ENCODE measurements at places on chromosomes 2 and 18. TPM values are rescaled to one million over a fixed set of nuclear protein-coding genes. Genes with fewer than 3 reads are reported as not detected.

DNA sequence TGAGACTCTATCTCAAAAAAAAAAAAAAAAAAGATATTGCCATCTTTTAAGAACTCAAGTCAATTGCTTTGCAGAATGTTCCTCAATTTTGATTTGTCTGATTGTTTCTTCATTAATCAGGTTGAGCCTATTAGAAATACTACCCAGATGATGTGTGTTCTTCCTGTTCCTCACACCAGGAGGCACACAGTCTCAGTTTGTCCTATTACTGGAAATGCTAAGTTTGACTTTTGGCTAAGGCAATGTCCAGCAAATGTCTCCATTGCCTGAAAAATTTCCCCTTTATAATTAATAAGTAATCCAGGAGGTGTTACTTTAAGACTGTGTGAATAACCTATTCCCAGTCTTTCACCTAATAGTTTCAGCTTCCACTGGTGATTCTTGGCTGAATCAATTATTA, 28.4 kb downstream of the BOLA3 start:
- H3K4me1 ChIP-seq, result peaks cover 9% of the 10 kb centered on the region
- H3K27me3 ChIP-seq, result peaks cover 12% of the 10 kb centered on the region
- H3K36me3 ChIP-seq, result peaks cover 8% of the 10 kb centered on the region
- no peak overlapping the region for H3K27ac ChIP-seq

GRCh38 chr2:10003206-10004125, 39.9 kb upstream of the KLF11 start:
- no peak overlapping the region for H3K4me3 ChIP-seq
- H3K27ac ChIP-seq, result no peak overlapping the region
- H3K4me1 ChIP-seq, result no peaks in the 10 kb centered on the region
- no peaks in the 10 kb centered on the region for H3K27me3 ChIP-seq

MAT2A gene
- 481 TPM for total RNA-seq

GRCh38 chr18:45127405-45127804, 446.7 kb downstream of the SETBP1 start:
- no peak for DNase-seq
- no peak overlapping the region for H3K4me3 ChIP-seq
- no peaks in the 10 kb centered on the region for H3K36me3 ChIP-seq

DNA sequence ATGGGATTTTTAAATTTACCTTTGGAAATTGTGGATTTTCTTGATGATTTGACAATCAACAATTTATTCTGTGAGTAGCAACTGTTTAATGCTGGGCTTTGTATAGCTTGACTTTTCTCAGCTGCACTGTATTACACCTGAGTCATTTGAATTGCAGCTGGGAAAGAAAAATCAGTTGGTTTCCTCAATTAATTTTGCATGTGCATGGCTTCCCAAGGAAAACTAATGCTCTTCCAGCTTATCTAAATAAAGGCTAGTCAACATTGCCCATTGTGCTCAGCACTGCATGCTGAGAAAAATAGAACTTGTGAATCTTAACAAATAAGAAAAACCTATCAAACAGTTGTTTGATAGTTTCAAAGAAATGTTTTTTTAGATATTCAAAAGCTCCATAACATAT, 268.3 kb upstream of the CDH20 start:
- H3K4me3 ChIP-seq, result no peak overlapping the region
- H3K27ac ChIP-seq, result no peak overlapping the region
- no peak for DNase-seq
- H3K36me3 ChIP-seq, result no peaks in the 10 kb centered on the region
- no peaks in the 10 kb centered on the region for H3K27me3 ChIP-seq
- H3K4me1 ChIP-seq, result no peaks in the 10 kb centered on the region

CYS1 gene
- total RNA-seq, result 0.24 TPM

- no peaks in the 10 kb centered on the region for H3K27me3 ChIP-seq
- no peak for DNase-seq
- H3K4me3 ChIP-seq, result no peak overlapping the region
- peaks cover 68% of the 10 kb centered on the region for H3K36me3 ChIP-seq
- peaks cover 2% of the 10 kb centered on the region for H3K4me1 ChIP-seq
- no peak overlapping the region for H3K27ac ChIP-seq
Observed at GRCh38 chr2:26229595-26229994, 14.8 kb downstream of the HADHA start.
